ENCODE measurements at places on chromosomes 2 and 18.

- no peak for DNase-seq
Observed at GRCh38 chr18:8949206-8949605, 153.3 kb upstream of the NDUFV2 start.

DNA sequence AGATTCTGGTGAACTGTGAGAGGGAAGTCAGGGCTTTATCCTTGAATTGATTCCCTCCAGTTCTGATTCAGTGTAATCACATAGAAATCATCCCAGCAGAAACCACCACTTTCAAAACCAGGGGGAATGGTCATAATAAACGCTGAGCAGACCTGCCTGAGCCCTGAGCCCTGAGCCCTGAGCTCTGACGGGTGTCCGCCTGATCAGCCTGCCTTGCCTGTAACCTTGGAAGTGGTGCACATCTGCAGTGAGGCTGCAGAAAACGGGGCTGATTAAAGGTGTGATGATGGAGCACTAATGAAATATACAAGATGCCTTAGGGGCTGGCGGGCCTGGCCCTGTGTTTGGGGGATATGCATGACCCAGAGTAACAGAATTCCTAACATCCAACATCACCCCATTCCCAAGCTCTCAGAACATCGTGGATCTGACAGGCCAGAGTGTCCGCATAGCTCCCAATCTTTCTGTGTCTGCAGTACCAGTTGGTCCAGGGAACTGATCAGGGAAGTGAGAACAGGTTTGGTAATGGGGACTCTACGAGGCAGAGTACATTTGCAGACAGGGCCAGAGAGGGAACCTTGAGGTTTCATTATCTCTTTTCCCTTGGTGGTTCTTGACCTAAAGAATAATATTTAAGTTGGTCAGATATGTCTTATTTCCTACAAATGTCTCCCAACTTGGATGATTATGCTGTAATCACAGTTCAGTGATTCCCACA, 37.8 kb downstream of the KCTD18 start:
- no peak for DNase-seq

- DNase-seq, result no peak
Observed at GRCh38 chr2:173623438-173624319, 269.0 kb downstream of the CDCA7 start.

DNA sequence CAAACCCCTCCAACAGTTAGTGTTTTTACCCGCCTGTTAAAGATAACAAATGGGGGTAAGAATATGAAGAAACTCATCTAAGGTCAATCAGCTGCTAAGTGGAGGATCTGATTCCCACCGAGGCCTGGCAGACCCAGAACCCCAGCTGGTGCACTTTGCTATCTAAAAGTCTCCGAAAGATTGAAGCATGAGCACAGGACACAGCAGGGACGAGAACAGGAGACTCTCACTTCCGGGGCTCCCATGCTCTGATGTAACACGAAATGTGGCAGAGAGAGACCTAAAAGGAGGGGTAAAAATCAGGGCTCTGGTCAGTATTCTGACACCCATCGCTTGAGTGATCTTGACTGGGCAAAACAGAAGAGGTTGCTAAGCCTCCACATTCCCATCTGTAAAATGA, 119.7 kb downstream of the PDCL3 start:
- no peak for DNase-seq

GRCh38 chr2:66306483-66306882, 128.4 kb upstream of the MEIS1 start:
- no peak for DNase-seq

DNA sequence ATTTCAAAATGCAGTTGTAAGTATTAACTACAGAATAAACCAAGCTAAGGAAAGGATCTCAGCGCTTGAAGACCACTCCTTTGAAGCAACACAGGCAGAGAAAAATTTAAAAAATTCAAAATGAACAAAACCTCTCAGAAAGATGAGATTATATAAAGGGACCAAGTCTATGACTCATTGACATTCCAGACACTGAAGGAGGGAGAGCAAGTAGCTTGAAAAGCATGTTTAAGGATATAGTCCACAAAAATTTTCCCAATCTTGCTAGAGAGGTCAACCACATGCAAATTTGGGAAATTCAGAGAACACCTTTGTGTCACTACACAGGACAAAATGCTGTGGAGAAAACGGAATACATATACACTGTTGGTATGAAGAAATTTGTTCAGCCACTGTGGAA, 112.6 kb upstream of the MC4R start:
- DNase-seq, result no peak

- no peak for DNase-seq
Observed at GRCh38 chr2:905833-906140, 44.9 kb upstream of the SNTG2 start.

- DNase-seq, result no peak
Observed at GRCh38 chr18:48842259-48843061, 108.3 kb downstream of the SMAD7 start.

- no peak for DNase-seq
Observed at GRCh38 chr2:201777043-201777442, 3.7 kb downstream of the ALS2 start.

DNA sequence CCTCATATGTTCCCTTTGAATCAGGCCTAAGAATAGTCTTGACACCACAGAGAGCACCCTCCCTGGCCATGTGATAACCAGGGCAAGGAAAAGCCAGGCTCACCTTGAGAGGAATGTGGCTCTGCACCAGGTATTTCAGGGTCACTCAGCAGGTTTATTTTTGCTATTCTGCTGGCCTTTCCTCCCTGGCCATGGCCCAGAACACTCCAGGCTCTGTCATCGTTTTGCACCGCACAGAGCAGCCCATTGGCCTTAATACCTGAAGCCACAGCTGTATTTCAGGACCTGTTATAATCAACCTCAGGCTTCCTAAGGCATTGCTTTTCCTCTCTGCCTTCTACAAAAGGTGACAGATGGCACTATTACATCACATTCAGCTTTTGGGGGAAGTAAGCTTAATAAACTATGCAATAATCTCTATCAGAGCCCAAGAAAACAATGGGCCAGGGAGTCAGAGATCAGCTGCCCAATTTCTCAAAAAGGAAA, 668.3 kb downstream of the IRS1 start:
- DNase-seq, result no peak

DNA sequence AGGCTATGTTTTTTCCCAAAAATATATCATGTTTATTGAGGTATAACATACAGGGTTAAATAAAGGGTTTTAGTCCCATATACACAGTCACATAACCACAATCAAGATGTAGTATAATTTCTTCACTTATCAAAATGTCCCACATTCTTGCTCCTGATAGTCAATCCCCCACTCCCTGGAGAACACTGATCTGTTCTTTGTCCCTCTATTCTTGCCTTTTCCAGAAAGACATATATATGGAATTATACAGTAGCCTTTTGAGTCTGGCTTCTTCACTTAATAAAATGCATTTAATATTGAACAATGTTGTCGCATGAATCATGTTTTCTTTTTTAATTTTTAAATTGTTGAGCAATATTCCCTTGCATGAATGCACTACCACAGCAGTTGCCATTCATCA, 1059.7 kb downstream of the TSN start:
- DNase-seq, result no peak

DNA sequence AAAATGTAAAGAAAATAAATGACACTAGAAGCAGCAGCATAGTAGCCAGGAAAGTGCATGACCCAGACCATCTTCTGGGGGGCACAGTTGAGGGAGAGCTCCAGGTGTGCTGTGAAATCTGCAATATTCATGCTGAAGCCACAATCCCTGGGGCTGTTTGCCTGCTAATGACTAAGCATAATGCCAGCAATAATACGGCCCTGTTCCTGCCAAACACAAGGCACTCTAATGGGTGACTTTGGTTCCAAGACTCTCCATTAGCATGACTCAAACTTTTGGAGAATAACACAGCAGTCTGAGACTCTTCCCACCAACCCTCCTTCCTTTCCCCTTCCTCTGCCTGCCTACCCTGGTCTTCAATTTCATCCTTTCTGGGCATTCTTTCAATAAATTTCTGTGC, 77.9 kb upstream of the DOCK10 start:
- no peak for DNase-seq
